ENCODE measurements at places on chromosomes 3 and 15. TPM values are rescaled to one million over a fixed set of nuclear protein-coding genes. Genes with fewer than 3 reads are reported as not detected.

The HYAL1 gene
- 1.4 TPM for total RNA-seq

The IQCB1 gene
- 6.1 TPM for total RNA-seq

The SPTBN5 gene
- 2.4 TPM for total RNA-seq

The TIPARP gene
- 74.7 TPM for total RNA-seq

The PLSCR5 gene
- not detected for total RNA-seq

The IL17RE gene
- not detected for total RNA-seq

The FGF7 gene
- 7.1 TPM for total RNA-seq

The CCR9 gene
- not detected for total RNA-seq

The GPR156 gene
- 0.91 TPM for total RNA-seq

The CD200 gene
- total RNA-seq, result not detected

The TMEM212 gene
- not detected for total RNA-seq

The B3GALNT1 gene
- 70.2 TPM for total RNA-seq

The BNC1 gene
- 23.5 TPM for total RNA-seq

The KCNMB3 gene
- total RNA-seq, result 0.30 TPM
